ENCODE measurements at places on chromosomes 4 and X. TPM values are rescaled to one million over a fixed set of nuclear protein-coding genes. Genes with fewer than 3 reads are reported as not detected.

DNA sequence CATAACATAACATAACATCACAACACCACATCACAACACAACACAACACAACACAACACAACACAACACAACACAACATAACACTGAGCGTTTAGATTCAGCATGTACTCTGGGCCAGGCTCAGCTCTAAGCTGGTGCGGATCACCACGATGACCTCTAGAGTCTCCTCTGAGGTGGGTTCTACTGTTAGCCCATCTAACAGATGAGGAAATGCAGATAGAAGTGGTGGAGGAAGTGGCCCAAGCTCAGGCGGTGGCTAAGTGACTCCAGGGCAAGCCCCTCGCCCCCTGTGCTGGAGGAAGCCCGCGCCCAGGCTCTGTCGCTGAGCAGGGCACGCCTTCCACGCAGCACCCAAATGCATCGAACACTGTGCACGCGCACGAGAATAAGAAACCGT, 45.3 kb upstream of the CDKN2AIP start:
- DNase-seq = no peak

DNA sequence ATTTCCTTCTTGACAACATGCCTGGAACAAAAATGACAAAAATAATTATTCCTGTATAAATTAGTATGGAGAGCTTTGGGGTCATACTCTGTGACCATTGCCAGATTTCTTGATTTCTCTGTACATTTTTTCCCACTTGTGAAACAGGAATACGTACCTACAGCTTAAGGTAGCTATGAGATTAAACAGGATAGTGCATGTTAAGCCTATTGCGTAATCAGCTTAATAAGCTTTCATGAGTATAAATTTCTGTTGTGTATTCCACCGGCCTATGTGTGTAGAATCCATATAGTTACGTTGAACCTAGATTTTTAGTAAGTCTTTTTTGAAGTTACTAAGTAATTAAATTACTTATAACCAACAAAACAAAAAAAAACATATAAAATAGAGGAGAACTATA, 334.9 kb downstream of the DCTD start:
- no peak for DNase-seq

DNA sequence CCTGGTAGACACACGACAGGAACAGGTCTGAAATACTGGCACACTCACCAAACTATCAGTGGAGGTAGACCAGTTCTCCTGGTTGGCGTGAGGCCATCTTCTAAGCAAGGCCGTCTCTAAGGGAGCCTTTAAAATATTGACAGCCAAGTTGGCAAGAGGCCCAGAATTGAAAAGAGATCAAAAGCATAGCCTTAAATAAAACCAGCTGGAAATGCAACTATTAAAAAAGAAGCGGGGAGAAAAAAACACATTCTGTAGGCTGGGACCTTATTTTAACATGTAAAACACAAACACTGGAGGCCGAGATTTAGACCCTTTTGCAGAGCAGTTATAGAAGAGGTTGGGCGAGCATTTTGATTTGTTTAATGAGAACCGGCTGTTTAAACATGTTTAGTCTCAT, 233.0 kb upstream of the CLNK start:
- DNase-seq = peak; percentile 2

DNA sequence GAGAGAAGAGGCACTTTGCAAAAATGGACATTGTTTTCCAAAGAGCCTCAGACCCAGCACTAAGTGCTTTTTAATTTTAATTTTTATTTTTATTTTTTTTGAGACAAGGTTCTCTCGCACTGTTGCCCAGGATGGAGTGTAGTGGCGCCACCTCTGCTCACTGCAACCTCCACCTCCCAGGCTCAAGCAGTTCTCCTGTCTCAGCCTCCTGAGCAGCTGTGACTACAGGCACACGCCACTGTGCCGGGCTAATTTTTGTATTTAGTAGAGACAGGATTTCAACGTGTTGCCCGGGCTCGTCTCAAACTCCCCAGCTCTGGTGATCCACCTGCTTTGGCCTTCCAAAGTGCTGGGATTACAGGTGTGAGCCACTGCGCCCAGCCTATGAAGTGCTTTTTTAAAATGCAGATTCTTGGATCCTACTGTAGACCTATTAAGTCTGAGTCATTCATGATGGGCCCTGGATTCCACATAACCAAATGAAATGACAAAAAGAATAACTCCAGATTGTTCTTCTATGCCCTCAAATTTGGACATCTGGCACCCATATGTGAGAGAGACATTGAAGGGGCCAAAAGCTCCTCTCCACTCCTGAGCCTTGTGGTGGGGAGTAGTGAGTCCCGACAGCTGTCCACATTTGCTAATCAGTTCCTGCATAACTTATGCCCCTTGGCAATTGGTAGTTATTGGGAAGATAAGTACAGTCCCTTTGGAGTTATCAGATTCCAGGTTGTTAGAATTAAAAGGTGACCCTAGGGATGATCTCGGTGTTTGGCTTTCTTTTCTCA, 3.6 kb downstream of the NOCT start:
- DNase-seq = no peak

- no peak for DNase-seq
These were observed 40.0 kb upstream of the TEX13A start for GRCh38 chrX:105260291-105261043.

GRCh38 chr4:28788929-28789490, 1928.4 kb downstream of the STIM2 start:
- DNase-seq = no peak

GRCh38 chr4:26204911-26205370, 115.9 kb upstream of the RBPJ start:
- no peak for DNase-seq

GRCh38 chr4:72295966-72296557, 264.3 kb downstream of the NPFFR2 start:
- DNase-seq = peak; percentile 79

GRCh38 chr4:96835991-96836390, 996.1 kb downstream of the PDHA2 start:
- no peak for DNase-seq

GRCh38 chr4:52551487-52551886, 107.6 kb downstream of the USP46 start:
- no peak for DNase-seq

- no peak for DNase-seq
These were observed 62.6 kb downstream of the CHIC2 start for GRCh38 chr4:54001668-54002365.

DNA sequence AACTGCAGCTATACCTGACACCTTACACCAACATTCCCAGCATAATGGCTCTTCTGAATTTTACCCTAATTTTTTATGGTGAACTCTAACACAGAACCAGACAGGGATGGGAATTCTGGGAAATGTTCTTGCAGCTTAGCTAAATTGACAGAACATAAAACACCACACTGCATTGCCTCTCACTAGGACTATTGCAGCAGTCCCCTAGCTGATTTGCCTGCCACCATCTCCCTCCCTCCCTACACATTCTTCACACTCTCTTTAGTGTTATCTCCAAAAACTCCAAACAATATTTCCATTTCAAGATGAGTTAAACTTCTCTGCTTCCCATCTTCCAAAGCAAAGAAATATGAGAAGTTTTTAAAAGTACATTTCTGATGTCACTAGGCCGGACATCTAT, 733.9 kb upstream of the INTU start:
- DNase-seq = no peak

DNA sequence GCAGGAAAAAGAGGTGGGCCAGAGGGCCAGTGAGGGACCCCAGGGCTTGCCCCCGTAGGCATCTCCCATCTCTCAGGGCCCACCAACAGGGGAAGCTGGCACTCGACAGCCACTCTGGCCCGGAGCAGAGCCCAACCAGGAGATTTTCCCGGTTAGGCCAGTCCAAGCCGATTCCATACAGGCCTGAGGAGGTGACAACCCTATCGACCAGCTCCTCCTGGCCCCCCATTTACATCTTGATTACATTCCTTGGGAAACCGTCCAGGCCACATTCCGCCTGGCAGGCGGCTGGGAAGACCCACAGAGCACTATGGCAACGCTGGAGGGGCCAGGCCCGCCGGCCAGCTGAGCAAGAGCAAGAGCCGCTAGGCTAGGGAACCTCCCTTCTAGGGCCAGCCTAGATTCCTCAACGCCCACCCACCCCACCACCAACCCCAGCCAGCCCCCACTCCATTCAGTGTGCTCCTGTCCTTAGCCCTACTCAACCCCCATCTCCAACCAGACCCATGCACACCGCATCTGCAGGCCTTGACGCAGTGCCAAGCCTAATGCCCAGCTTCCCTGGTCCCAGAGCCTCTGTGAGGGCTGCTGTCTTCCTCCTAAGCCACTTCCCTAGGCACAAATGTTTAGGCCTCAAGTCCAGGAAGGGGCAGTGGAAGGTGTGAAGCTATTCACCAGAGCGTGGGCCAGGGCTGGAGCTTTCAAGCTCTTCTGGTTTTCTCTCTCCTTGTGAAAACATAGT, 161.2 kb downstream of the EFNB1 start:
- DNase-seq = peak; percentile 84

- no peak for DNase-seq
These were observed 99.6 kb downstream of the FAM53A start for GRCh38 chr4:1584498-1584897.

GRCh38 chrX:101206471-101206870, 13.1 kb upstream of the DRP2 start:
- peak; percentile 35 for DNase-seq

DNA sequence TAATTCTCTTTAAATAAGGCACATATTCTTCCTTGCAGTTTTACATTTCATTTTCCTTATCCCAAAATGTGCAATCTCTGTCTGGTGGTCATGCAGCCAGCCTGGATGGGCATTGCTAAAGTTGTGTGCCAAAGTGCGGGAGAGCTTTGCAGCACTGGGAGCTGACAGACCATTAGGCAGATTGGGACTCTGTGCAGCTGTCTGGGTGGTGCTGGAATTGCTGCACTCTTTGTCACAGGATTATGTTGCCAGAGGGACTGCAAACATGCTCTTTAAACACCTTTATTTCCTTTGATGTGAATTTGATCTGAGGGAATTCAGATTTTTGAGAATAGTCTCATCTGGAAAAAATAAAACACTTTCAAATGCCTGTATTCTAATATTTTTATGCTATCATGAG, 956.2 kb upstream of the DIAPH2 start:
- DNase-seq = no peak

The SCLT1 gene
- 42.4 TPM for total RNA-seq

The L1CAM gene
- 18.8 TPM for total RNA-seq

The ODAM gene
- total RNA-seq = not detected

The SSX4 gene
- not detected for total RNA-seq

The BMX gene
- 8.7 TPM for total RNA-seq

Data from umbilical cord (tissue), 2 donors.